GM13976 (cell line): ENCODE measurements at places on chromosomes 6 and 20.
A peak's percentile ranks its signal among the peaks of the same experiment; 100 is the strongest.

DNA sequence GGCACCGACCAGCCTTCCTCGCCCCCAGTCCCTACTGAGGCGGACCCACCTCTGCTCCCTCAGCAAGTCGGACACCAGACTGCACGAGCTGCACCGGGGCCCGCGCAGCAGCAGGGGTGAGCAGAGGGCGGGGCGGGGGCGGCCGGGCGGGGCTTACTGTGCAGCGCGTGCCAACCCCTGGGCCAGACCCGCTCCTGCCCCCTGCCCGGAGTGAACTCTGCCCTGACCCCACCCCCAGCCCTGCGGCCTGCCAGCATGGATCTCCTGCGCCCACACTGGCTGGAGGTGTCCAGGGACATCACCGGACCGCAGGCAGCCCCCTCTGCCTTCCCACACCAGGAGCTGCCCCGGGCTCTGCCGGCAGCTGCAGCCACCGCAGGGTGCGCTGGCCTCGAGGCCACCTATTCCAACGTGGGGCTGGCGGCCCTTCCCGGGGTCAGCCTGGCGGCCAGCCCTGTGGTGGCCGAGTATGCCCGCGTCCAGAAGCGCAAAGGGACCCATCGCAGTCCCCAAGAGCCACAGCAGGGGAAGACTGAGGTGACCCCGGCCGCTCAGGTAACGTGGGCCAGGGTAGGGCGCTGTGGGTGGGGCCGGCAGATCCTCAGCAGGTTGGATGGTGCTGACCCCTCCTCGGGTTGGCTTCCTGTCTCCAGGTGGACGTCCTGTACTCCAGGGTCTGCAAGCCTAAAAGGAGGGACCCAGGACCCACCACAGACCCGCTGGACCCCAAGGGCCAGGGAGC lies 1.5 kb upstream of the SLC2A4RG start:
- peak; percentile 63 for DNase-seq

- no peak for DNase-seq
Observed at GRCh38 chr6:167558246-167559177, 233.6 kb downstream of the TTLL2 start.

DNA sequence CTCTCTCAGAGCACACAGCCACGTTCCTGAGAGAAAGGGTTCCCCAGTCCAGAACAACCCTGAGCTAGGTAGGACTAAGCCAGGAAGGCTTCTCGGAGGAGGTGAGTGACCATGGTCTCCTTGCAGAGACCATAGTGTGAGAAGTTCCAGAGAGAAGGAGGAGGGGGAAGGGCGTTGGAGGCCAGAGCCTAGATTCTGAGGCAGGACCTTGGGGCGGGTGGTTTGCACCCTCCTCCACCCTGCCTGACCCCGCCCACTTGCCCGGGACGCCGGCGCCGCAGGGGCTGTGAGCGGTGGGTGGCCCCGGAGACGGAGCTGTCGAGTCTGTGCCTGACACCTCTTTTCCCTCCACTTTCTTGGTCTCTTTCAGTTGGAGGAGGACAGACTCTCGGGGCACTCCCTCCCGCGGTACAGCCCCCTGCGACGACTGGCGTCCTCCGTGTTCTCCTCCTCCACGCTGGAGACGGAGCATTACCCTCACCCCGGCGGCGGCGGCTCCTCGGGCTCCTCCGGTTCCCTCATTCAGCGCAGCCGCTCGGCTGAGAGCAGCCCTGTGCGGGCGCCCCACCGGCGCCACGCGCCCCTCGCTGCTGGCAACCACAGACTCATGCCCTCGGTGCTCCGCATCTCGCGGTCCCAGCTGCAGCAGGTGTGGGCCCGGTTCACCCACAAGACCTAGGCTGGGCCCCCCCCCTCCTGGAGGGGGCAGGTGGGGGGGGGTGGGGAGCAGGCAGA lies 26.2 kb downstream of the TTBK1 start:
- DNase-seq: peak; percentile 62

DNA sequence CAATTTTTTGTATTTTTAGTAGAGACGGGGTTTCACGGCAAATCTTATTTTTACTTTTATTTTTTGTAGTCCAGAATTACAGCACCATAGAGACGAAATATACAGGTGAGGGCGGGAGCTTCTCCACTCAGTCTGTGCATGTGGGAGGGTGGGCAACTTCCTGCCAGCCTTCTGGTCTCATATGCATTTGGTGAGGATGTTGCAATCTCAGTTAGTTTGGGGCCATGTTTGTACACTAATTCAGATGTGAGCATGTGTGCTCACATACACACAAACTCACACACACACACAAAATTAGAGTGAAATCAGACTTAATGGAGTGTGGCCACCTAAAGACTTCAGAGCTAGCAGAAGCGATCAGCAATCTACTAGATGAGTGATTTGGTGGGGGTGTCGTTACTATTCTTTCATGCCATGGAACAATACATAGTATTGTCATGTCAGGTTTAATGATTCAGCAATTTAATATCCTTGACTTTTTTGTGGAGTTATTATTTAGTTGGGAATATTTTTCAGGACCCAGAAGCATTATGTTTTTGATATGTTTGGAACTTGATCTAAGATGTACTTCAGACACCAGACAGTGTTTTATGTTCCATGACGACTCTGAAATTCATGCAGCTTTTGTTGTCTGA lies 78.0 kb upstream of the BMP2 start:
- no peak for DNase-seq

DNA sequence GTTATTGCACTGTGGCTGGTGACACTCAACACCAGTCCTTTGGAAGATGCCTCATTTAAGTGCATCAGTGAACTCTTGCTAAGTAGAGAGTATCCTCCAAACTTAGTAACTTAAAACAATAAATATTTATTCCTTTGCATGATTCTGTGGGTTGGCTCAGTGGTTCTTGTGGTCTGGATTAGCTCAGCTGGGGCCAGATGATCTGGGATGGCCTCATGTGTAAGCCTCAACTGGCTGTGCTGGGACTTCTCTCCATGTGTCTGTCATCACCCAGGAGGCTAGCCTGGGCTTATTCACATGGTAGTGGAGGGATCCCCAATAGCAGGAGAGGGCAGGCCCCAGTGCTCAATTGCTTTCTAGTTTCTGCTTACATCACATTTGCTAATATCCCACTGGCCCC lies 8.3 kb downstream of the LRRN4 start:
- DNase-seq: no peak

DNA sequence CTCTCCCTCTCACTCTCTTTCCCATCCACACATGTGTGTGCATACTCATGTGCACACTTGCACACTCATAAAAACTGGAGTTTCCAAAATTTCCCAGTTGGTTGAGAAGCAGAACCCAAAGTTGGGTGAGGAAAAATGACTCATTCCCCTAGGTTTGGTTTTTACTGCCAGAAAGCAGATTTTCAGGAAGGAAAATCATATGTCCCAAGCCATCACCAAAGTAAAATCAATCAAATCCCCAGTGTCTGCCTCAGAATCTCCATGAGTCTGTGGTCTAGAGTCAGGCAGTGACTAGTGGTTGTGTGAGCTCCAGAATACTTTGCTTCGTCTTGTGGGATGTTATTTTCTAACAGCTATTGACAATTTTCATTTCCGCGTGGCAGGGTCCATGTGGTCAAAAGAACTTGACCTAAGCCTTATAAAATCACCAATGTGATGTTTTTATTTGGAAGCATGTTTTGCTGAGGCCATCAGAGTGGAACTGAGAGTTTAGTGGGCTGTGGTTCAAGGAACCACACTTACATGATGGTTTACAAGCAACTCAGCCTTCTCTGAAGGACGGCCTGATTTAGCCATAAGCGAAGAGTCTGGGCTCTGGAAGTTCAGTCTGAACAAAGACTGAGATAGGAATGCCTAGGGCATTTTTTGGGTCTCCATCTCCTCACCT lies 81.9 kb upstream of the CCN6 start:
- DNase-seq: peak; percentile 29

DNA sequence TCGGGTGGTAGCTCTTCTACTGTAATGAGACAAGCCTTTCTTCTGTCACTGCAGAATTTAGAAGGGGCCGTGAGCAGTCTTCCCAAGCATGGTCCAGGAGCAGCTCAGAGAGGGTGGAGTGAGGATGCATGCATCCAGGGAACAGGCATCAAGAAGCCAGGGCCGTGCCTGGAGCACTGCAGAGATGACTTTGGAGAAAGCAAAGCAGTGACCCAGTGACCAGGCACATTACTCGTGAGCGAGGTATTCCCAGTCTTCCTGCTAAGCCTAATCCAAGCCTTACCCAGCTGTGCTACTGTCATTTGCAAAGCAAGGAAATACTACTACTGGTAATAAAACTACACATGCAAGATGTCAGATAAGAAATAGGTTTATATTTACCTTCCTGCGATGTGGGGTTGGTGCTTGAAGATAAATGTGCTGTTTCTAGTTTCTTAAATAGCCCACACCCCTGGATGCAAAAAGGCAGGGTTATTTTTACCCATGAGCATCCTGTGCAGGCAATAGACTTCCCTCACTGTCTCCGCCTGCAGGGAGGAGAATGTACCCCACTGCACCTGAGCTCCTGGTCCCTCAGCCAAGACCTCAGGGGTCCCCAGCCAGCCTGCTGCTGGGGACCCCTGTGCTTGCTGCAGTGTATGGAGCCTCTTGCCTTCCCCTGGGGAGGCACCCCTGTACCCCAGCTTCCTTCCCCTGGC lies 62.9 kb downstream of the SSR1 start:
- DNase-seq: no peak

GRCh38 chr6:14644381-14644780 lies 526.8 kb downstream of the CD83 start:
- DNase-seq: no peak

- DNase-seq: no peak
Observed at GRCh38 chr6:139343052-139343750, 31.2 kb downstream of the CITED2 start.

- DNase-seq: no peak
Observed at GRCh38 chr20:20364593-20365479, 3.1 kb upstream of the INSM1 start.

GRCh38 chr20:48056218-48056617 lies 270.9 kb upstream of the SULF2 start:
- no peak for DNase-seq

DNA sequence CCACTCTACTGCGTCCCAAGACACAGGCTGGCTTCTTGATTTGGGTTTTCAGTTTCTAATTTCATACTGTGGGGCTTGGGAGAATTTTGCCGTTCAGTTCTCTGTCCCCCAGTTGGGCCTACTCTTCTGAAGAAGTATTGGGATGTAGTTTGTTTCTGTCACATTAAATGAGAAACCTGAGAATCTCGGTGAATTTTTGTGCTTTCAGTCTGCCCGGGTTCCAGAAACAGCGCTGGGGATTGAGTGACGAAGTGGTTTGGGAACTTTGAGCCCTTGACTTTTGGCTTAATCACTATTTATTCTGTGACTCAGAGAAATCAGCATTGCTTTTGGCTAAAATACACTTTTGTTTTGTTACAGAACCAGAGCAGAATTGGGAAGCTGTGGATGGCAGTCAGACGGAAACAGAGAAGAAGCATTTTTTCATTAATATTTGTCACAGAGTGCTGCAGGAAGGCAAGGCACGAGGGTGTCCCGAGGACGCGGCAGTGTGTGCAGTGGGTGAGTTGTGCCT lies 74.0 kb downstream of the IGF2R start:
- DNase-seq: no peak

- no peak for DNase-seq
Observed at GRCh38 chr6:44020148-44020547, 107.1 kb downstream of the MRPL14 start.

DNA sequence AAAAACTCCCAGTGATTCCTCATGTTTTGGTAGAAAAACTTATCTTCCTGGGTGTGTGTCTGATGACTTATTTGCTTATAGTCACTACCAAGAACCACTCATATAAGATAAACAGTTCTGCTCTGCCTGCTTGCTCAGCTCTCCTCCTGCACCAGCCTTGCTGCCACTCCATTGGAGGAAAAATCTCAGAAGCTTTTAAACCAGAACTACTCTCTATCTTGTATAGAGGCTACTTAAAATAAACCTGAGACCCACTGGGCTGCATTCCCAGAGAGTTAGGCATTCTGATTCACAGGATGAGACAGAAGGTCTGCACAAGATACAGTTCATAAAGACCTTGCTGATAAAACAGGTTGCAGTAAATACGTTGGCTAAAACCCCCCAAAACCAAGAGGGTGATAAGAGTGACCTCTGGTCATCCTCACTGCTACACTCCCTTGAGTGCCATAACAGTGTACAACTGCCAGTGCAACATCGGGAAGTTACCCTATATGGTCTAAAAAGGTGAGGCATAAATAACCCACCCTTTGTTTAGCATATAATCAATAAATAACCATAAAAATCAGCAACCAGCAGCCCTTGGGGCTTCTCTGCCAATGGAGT lies 728.3 kb downstream of the EPHA7 start:
- DNase-seq: no peak

DNA sequence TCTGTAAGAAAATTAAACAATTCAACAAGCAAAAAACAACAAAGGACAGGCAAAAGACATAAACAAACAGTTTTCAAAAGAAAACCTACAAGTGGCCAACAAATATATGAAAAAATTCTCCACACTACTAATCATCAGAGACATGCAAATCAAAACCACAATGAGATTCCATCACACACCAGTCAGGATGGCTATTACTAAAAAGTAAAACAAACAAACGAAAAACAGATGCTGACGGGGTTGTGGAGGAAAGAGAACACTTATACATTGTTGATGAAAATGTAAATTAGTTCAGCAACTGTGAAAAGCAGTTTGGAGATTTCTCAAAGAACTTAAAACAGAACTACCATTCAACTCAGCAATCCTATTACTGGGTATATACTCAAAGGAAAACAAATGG lies 537.6 kb downstream of the HDGFL1 start:
- no peak for DNase-seq

- DNase-seq: no peak
Observed at GRCh38 chr6:144601221-144601620, 316.1 kb downstream of the UTRN start.

GRCh38 chr6:143187238-143187923 lies 126.7 kb downstream of the AIG1 start:
- no peak for DNase-seq

DNA sequence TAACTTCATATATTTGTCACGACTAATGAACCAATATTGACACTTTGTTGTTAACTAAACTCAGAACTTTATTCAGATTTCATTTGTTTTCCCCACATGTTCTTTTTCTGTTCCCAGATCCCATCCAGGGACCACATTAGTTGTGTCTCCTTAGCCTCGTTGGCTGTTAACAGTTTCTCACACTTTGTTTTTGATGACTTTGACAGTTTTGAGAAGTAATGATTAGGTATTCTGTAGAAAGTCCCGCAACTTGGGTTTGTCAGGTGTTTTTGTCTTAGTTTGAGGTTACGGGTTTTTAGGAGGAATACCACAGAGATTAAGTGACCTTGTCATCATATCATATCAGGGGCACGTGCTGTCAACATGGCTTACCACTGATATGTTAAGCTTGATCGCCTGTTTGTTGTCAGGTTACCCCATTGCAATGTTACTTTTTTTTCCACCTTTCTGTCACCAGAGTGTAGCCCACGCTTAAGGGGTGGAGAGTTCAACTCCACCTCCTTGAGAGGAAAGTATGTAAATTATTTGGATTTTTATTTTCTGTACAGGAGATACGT lies 32.9 kb downstream of the MAP3K4 start:
- DNase-seq: no peak

DNA sequence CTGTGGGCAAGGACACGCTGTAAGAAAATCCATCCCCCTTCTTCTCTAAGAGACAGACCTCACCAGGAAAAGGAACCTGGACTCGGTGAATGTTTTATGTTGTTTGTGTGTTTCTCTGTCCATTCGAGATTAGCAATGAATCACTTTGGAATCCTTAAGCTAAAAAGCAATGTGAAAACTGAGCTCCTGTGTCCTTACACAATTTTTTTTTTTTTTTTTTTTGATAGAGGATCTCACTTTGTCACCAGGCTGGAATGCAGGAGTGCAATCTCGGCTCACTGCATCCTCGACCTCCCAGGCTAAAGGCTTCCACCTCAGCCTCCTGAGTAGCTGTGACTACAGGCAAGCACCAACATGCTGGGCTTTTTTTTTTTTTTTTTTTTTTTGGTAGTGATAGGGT lies 32.1 kb downstream of the BFSP1 start:
- no peak for DNase-seq

- no peak for DNase-seq
Observed at GRCh38 chr6:170130201-170130621, 160.7 kb downstream of the DLL1 start.
